T-helper 17 cell (primary cell): ENCODE measurements at places on chromosomes 11 and 22. TPM values are rescaled to one million over a fixed set of nuclear protein-coding genes. Genes with fewer than 3 reads are reported as not detected.
A peak's percentile ranks its signal among the peaks of the same experiment; 100 is the strongest.

- no peak for DNase-seq
Measured at GRCh38 chr11:87190071-87190470, 152.3 kb downstream of the TMEM135 start.

DNA sequence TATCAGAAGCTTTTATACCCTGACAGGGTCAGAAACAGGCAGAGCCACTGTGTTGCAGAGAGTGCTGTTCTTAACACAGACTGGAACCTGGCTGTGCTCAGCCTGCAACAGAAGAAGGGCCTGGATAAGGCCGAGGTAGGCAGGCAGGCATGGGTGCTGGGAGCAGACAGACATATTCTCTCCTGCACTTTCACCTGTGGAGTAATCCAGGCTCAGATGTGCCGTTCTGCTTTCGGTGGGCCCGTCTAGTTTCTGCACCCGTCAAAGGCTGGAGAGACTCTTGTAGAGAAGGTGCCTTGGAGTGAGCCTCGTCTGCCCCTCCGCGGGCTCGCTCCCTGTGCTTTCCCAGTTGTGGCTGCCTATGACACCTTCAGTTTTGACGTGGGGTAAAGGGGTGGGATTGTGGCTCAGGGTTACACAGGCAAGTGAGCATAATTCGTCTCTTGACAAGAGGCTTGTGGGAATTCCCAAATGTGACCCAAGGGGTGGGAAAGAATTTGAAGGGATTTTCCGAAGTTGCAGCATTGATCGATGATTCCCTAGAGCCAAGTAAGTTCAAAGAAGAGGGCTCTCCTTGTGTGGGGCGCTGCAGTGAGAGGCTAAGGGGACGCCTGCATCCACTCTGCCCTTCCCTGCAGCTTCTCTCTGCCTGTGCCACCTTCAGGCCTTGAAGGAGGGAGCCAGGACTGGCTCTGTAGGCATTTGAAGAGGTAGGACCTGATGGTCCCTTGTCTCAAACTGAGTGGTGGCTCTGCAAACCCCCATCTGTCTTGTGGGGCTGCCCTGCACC, 16.2 kb upstream of the ST3GAL4 start:
- no peak for DNase-seq

Gene OR52E8
- not detected for total RNA-seq

DNA sequence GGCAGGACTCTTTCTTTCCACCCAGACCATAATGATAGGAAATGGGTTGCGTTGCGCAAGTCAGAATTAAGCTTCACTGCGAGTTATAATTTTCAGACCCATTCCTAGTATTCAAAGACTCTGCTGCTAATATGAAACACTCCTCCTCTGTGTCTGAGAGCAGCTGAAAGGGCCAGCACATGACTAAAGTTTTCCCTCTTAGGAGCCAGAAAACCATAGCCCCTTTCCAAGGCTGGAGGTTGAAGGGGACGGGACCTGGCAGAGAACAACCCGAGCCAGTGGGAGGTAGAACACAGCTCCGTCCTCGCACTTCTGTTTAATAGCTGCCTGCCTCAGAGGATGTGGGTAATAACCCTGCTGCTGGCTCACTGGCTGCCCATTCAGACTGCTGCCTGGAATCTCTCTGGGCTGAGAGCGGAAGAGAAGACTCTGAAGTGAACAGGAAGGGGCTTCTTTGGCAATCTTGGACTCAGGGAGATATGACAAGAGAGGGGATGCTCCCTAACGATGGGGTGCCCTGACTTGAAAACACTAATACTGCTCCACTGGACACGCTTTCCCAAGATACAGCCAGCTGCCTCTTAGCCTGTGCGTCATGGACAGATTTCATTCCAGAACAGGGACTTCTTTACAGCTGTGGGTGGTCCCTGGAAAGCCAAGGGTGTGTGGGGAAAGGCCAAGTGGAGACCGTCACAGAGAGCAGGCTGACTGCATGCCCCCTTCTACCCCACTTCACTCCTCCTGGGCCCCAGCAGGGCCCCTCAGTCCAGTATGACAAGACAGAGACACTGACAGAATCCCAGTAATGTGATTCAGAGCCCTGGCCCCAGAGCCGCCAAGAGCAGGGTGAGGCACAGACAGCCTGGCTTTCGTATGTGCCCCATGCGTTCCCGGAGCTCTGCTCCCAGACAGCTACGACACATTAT, 156.9 kb downstream of the FEZ1 start:
- no peak for DNase-seq

Gene KRTAP5-8
- total RNA-seq, result 0.37 TPM

DNA sequence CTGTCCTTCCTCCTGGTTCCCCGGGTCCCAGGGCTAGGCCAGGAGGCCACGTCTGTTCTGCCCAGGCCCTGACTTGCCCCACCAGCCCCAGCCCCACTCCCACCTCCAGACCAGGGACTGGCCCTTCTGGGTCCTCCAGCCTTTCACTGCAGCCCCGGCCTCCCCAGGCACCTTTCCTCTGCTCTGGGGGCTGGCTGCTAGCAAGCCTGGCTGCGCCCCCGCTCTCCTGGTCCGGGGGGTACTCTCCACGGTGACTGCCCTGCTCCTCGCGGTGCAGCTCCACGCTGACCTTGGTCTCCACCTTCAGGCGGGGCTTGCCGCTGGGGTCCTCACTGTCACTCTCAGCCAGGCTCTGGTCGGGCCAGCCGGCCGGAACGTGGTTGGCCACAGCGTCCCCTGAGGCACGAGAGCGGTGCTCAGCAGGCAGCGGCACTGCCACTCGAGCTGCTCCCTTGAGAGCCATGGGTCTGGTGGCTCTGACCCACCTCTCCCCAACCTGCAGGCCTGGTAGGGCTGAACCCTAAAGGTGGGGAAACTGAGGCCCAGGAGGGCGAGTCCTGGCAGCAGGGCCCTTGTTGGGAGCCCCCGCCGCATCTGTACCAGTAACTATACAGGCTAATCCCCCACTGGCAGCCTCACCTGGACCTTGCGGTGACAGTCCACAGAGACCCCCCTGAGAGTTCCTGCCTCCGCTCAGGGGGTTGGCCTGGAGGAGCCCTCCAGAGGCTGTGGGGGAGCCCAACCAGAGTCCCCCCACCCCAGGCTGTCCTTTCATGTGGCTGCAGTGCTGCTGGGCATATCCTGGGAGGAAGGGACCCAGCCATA, 29.0 kb downstream of the TRMU start:
- DNase-seq, result no peak

DNA sequence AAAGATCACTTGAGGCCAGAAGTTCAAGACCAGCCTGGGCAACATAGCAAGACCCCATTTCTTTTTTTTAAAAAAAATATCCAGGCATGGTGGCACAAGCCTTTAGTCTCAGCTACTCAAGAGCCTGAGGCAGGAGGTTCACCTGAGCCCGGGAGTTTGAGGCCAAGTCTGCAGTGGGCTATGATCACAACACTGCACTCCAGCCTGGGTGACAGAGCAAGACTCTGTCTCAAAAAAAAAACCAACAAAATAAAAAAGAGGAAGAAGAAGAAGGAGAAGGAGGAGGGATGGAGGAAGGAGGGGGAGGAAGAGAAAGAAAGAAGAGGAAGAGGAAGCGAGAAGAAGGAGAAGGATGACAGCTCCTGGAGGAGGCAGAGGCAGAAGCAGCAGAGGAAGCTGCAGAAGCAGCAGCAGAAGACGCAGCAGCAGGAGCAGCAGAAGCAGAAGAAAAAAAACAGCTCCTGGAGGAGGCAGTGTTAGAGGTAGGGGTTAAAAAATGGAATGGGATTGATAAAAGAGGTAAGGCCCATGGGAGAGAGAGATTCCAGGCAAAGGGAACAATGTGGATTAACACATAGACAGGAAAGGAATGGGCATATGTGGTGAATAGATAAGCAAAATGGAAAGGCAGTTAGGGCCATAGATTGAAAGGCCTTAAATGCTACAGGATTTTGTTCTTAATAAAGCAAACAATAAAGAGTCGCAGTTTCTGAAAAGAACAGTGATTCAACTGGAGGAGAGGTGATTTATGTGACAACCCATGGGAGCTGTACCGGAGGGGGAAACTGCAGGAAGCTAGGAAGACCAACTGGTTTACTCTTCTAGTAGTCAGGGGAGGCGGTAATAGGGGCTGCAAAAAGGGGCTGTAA, 10.9 kb downstream of the PRCP start:
- no peak for DNase-seq

GRCh38 chr22:49321477-49322055, 506.1 kb downstream of the BRD1 start:
- no peak for DNase-seq

GRCh38 chr11:69863544-69864200, 44.5 kb upstream of the FGF3 start:
- DNase-seq, result no peak

- DNase-seq, result no peak
Measured at GRCh38 chr11:45182902-45183301, 36.5 kb downstream of the PRDM11 start.

GRCh38 chr22:38109371-38110001, 998 bp downstream of the BAIAP2L2 start:
- DNase-seq, result no peak

Gene PRAME
- total RNA-seq, result not detected

DNA sequence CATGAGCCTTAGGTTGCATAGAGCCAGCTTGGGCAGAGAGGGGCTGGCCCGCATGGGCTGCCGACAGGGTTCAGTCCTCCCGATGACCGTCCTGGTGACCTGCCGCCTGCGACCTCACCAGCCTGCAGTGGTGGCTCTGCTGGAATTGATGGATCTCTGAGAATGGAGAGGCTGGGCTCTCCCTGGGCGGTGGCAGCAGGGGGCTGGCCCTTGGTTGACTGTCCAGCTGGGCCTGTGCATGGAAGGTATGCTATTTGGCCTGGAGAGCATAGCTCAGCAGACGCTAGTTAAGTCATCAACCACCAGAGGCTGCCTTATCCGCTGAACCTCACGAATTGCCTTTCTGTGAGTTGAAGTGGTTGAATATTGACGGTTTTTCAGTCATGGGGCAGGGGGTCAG, 19.7 kb downstream of the GRAMD4 start:
- DNase-seq, result no peak

DNA sequence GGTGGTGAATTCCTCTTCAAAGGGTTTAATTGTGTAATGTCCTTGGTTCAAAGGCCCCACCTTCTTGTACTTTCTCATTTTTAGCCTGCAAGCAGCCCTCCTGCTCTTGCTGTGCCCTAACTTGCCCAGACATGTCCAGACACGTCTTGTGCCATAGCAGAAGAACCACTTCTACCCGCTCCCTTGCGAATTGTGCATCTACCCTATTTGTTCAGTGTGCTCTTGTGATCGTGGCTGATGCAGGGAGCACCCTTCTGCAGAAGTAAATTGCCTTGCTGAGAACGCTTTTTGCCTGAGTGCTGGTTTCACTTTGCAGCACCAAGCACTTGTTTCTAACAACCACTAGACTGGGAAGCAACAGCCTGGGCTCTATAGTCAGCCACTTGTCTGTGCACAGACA, 249.4 kb downstream of the SBF2 start:
- DNase-seq, result no peak

DNA sequence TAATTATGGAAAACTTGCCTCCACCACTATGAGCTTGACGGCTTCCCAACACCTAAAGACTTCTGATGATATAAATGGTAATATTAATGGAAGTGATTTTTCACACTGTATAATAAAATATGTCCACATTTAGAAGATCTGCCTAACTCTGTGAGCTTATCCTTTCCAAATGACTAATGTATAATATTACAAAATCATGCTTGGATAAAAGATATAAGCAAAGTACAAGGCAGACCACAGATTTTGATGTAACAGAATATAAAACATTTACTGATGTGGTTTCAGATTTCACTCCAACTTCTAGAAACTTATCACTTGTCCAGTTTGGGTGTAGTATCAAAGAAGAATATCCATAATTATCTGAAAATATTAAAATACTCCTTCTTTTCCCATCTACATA, 36.9 kb downstream of the GALNT18 start:
- no peak for DNase-seq

GRCh38 chr11:33689085-33689484, 11.5 kb downstream of the C11orf91 start:
- DNase-seq, result no peak

DNA sequence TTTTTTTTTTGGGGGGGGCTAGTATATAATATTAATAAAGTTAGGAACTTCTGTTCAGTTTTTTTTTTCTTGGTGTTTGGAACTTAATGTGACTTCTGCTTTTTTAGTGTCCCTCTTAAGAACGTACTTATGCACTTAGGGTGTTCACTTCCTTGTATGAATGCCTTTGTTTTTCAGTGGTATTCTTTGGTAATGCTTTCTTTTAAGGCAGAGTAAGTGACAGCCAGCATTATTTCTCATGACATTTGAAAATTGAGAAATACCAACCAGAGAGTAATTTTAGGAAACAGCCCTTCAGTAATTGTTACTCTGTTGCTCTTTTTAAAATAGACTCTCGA, 2.4 kb downstream of the GRK3 start:
- no peak for DNase-seq

Gene HBB
- not detected for total RNA-seq

Gene TREH
- not detected for total RNA-seq

- no peak for DNase-seq
Measured at GRCh38 chr11:97890466-97890865, 1130.3 kb upstream of the CNTN5 start.

DNA sequence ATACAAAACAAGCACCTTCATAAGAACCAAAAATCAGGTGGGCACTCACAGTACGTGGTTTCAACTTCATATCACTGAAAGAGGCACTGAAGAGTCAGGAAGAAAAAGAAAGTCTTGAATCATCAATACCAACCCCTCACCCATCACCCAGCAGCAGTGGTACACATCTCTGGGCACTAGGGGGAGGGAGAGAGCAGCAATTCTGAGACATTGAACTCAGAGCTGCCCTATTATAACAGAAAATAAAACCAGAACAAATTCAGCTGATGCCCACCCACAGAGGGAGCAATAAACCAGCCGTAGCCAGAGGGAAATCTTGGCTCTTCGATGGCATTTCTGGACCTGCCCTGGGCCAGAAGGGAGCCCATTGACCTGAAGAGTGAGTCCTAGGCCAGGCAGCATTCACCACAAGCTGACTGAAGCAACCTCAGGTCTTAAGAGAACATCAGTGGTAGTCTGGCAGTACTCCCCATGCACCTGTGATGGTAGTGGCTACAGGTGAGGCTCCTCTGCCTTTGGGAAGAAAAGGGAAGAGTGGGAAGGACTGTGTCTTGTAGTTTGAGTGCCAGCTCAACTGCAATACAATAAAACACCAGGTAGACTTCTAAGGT, 42.2 kb upstream of the FAM181B start:
- no peak for DNase-seq

DNA sequence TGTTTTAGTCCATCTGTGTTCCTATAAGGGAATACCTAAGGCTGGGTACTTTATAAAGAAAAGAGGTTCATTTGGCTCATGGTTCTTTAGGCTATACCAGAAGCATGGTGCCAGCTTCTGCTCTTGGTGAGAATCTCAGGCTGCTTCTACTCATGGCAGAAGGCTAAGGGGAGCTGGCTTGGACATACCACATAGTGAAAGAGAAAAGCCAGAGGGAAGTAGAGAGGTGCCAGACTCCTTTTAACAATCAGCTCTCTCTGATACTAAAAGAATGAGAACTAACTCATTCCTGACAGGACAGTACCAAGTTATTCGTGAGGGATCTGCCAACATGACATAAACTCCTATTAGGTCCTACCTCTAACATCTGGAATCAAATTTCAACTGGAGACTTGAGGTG, 1250.2 kb upstream of the CNTN5 start:
- DNase-seq, result no peak

Gene POU2F3
- total RNA-seq, result not detected

GRCh38 chr11:12288212-12288930, 89.0 kb upstream of the PARVA start:
- peak; percentile 37 for DNase-seq

GRCh38 chr11:114165326-114166230, 106.1 kb downstream of the ZBTB16 start:
- no peak for DNase-seq
